Effector memory CD8-positive, alpha-beta T cell (primary cell): ENCODE measurements at places on chromosomes 5 and 9.

DNA sequence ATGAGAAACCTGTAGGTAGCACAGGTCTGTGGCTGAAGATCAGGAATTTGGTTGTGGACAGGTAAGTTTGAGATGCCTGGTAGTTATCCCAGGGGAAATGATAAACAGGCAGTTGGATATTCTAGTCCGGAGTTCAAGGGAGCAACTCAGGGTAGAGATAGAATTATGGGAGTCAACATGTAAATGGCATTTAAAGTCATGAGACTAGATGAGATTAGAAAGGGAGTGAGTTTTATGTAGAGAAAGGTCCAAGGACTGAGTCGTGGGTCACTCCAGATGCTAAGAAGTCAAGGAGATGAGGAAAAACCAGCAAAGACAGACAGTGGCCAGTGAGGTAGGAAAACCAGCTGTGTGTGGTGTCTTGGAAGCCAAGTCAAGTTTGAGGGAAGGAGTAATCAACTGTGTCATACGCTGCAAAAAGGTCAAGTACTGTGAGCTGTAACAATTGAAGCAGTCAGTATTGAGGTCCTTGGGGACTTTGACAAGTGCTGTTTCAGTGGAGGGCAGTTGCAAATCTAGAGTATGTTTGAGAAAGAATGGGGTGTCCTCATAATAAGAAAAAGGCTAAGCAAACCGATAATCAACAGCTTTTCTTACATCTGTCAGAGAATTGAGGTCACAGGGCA lies 18.2 kb downstream of the GNPDA1 start:
- DNase-seq, result no peak

DNA sequence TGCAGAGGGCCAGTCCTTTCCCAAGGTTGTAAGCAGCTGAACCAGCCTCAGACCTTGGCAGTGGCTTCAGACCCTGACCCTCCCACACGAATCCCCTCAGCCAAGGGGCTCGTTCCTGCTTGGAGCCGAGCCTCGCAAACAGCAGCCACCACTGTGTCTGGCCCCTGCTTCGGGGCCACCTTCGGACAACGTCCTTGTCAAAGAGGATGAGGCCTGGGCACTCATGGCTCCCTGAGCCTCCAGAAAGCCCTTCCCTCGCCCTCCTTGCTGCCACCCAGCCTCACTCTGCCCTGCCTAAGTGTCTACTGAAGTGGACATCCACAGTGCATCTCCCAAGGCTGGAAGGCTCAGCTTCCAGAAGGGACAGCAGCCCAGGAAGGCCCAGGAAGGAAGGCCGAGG lies 161.7 kb downstream of the OLFM1 start:
- DNase-seq, result no peak

DNA sequence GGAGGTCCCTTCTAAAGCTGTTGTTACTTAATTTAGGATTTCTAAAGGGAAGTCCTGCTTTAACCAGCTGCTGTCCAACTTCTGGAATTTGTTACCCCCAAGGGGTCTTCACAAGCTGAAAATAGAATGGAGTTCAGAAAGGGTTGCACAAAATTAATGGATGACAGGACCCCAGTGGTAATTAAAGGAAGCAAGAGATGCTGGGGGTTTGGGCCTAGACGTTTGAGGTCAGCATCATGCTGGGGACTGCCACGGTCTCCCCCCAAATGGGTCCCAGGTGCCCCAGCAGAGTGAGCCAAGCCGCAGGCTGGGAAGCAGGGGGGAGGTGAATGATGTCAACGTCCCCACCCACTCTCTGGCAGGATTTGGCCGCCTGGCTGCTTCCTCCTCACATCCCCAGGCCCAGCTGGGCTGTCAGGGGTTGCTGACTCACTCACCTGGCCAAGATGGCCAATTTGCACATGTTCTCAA lies 97.5 kb upstream of the ARAP3 start:
- DNase-seq, result no peak

GRCh38 chr9:131296460-131296859 lies 6.9 kb downstream of the PLPP7 start:
- no peak for DNase-seq

DNA sequence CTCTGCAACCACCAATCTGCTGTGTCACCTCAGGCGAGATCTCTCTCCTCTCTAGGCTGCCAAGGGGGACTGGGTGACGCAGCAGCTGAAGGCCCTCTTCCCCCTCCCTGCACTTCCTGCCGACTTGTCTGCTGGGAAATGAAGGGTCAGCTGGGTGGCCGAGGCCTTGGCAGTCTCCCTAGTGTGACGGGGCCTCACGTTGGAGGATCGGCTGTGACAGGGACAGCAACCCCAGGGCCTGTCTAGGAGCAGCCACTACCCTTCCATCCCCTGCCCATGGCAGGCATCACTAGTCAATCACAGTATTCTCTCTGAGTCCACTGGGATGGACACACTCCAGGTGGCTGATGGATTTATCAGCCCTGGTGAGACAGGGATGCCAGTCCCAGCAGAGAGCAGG lies 107.3 kb upstream of the SARDH start:
- no peak for DNase-seq

GRCh38 chr5:145915970-145916638 lies 20.3 kb upstream of the SH3RF2 start:
- no peak for DNase-seq
